Stimulated activated CD4-positive, alpha-beta T cell treated with anti-CD3 and anti-CD28 coated beads, Interleukin-12 subunit alpha, Interleukin-12 subunit beta, amount 100 ng/mL, for 4 hours (primary cell): ENCODE measurements at places on chromosomes 16 and 17.

DNA sequence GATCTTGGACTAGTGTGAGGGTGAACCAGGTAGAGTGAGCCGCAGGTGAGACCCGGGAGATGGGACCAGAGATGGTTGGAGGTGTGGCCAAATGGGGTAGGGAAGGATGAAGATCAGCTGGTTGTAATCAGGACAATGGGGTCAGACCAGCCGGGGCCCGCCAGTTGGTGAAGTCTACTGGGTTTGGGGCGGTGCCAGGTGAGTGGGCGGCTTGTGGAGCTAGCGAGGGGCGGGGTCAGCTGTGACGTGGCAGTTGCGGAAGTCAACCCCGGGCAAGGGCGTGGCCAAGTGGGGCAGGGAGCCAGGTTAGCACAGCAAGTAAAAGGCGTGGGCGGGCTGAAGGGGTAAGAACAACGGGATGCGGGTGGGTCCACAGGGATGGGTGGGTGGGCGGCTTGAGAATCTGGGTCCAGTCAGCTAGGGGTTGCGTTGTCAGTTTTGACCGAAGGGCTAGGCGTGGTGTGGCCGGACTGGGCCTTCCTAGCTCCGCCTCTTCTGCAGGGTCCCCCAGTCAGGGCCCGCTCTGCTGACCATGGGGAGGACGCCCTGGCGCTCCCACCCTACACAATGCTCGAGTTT lies 25.5 kb upstream of the ALKBH5 start:
- DNase-seq: peak; percentile 94

- DNase-seq: no peak
Measured at GRCh38 chr17:7184091-7184488, 4.9 kb upstream of the ASGR1 start.

GRCh38 chr17:34220752-34221395 lies 34.2 kb upstream of the CCL2 start:
- DNase-seq: no peak

GRCh38 chr17:75872434-75873351 lies 5.7 kb downstream of the TRIM47 start:
- DNase-seq: no peak

DNA sequence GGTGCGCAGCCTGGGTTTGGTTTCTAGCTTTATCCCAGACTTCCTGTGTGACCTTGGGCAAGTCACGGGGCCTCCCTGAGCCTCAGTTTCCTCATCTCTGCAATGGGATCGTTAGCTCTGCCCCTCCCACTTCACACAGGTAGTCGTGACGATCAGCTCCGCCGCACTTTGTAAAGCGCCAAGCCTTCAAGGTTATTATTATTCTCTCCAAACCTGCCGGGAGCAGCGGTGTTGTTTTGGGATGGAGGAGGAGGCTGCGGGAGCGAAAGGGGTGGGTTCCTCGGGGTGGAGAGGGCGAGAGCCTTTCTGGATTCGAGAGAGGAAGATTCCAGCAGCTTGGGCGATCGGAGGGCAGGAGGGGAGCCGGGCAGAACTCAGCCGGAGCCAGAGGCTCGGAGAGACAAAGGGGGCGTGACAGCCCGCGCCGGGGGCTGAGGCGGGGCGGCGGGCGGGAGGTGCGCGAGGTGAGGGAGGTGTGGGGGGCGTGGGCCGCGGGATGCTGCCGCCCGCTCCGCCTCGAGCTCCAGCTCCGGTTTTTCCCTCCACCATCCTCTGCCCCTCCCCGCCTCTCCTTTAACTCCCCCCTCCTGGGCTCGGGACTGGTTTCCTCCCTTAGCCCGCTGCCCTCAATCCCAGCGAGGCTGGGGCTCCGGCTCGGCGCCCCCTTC lies at the start of gene EFNB3:
TSS of gene EFNB3 (plus strand) at position 602 of the 668 bp plus-strand sequence. CDS start 397 bp downstream, outside the sequence.
- no peak for DNase-seq

GRCh38 chr16:68003031-68003430 lies 3.7 kb upstream of the DPEP2 start:
- DNase-seq: no peak

DNA sequence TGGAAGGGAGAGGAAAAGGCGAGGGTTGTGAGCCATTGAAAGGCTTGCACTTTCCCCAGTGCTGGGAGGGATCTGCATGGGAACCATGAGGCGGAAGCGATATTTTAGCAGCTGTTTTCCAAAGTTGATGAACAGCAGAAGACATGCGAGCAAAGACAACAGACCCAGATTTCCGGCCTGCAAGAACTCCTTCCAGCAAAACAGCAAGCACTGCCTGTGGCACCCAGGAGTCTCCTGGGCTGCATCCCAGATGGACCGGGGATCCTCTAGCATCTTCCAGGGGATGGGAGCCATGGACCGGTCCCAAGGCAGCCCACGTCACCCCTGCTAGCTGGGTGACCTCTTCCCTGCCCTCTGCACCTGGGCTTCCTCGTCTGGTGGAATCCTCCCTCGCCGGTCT lies 162.8 kb downstream of the IRF8 start:
- no peak for DNase-seq

GRCh38 chr17:44263345-44263902 lies 4.5 kb downstream of the SLC4A1 start:
- DNase-seq: no peak

GRCh38 chr17:74757502-74757901 lies 9.1 kb downstream of the NHERF1 start:
- DNase-seq: no peak

DNA sequence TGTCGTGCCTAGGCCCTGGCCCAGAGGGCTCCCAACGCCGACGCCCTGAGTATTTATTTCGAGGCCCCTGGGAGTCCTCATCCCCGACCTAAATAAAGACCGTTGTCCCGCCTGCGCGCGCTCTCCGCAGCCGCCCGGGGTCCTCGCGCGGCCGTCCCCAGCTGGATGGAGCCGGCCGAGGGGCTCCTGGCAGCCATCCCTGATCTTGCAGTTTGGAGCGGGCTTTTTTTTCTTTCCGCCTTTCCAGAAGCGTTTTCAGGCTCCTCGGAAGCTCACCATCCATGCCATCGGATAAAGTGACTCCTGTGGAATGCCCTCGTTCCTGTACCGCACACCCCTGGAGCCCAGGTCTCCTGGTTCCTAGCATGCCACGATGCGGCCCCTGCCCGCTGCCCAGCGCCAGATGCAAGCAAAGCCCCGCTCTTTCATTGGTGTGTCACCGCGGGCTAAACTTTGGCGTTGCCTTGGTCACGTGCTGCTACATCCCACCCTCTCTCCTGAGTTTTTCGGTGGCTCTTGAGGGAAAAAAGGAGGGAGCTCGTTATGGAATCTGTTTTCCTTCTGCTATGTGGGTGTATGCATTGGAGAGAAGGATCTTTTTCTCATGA lies 716 bp downstream of the TMEM94 start:
- DNase-seq: peak; percentile 17

DNA sequence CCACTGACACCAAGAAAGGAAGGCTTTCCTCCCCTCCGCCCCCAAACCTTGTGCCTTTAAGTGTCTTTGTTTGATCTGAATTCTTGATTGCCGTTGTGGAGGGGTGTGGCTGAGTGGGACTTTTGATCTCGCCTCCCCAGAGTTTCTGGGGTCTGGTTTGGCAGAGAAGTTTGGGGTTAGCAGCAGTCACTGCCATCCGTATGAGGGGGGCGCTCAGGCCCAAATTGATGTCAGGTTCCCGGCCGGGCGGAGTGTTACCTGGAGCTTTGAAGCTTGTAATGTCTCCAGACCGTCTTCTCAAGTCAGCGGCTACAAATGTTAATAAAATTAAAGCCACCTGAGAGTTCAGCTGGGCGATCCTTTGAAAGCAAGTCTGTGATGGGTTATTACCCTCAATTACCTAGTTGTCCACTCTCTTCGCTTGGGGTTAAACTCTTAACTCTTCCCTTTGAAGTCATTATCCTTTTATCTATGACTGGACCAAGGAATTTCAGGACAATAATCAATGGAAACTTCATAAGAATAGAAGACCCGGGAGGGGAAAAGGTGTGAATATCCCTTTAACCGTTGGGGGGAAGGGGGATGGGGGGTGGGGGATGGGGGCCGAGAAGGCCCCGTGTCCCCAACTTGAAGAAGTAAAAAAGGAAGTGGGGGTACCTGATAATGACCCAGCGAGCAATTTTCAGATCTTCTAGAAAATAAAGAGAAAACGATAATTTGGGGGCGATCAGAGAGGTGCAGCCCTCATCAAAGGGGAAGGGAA lies 31.8 kb upstream of the AXIN2 start:
- DNase-seq: no peak

DNA sequence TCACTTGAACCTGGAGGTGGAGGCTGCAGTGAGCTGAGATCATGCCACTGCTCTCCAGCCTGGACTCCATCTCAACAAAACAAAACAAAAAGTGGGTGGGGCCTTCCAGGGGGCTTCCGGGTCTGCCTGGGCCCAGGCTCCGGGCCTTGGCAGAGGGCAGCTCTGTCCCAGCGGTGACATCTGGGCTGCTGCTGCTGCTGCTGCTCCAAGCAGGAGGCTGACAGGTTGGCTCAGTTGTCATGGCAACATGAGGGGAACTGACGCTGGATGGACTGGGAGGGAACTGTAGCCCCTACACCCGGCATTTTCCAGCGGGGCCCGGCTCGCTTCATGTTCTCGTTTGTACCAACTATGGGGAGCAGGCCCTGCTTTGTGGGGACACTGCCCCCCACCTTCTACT lies 4.0 kb downstream of the BAIAP3 start:
- DNase-seq: no peak

DNA sequence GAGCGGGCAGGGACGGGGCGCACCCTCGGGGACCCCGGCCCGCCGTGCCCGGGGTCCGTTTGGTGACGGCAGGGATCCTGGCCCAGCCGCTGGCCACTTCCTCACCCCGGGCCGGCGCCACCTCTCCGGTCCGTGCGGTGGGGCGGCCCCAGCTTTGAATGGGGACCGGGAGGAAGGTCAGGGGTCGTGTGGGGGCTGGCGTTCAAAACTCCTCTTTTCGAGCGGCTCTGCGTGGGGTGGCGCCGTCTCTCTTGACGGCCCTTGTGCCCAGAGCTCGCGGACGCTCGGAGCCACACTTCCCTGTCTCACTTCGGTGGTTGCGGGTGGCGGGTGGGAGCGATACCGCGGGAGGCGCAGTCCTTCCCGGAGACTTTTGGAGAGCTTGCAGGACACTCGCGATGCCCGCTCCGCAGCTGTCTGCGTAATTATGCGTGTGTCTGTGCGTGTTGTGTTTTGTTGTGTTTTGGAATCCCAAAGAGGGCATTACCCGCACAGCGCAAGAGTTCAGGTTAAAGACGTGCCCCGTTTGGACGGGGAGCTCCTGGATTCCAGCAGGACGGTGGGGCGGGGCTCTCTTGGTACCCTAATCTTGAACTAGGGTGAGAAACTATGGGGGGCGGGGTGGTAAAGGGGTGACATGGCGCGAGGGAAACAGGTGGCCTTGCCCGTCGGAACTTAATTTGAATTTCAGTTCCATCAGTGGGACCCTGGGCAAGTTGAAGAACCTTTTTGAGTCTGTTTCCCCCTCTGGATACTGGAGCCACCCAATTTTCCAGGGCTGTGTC lies 637 bp downstream of the PLCG2 start:
- DNase-seq: no peak

DNA sequence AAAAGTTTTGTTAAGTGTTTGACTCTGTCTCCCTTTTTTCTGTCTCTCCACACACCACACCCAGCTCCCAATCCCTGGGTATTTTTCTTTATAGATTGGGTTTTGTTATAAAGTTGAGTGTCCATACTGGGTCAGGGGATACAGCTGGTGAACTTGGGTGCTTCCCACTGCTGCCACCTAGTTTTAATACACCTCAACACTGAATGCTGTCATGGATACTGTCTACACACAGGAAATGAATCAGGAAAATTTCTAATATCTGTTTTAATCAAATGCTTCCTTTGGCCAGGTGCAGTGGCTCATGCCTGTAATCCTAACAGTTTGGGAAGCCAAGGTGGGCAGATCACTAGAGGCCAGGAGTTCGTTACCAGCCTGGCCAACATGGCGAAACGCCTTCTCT lies 5.3 kb upstream of the TAOK1 start:
- DNase-seq: no peak
